ENCODE measurements at places on chromosomes 7 and 10.

DNA sequence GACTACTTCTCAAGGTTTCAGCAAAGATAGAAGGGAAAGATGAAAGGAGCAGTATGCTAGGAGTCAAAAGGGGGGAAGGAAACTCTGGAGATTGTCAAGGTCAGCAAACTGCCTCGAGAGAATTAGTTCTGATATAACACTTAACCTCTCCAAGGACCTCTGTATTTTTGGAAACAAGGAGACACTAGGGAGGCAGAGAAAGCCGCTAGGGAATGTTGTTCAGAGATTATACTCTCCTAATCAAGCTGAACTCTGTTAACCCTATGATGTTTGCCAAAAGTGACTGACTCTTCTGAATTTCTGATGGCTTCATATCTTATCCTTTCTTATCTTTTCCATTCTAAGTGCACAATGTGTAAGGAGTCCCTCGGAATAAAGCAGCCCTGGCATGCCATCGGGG is 27.1 kb downstream of the CREM start:
- DNase-seq: no peak

GRCh38 chr7:16743236-16743635 is 10.3 kb upstream of the TSPAN13 start:
- no peak for DNase-seq

- no peak for DNase-seq
Observed at GRCh38 chr7:92645114-92646061, 55.2 kb upstream of the FAM133B start.

DNA sequence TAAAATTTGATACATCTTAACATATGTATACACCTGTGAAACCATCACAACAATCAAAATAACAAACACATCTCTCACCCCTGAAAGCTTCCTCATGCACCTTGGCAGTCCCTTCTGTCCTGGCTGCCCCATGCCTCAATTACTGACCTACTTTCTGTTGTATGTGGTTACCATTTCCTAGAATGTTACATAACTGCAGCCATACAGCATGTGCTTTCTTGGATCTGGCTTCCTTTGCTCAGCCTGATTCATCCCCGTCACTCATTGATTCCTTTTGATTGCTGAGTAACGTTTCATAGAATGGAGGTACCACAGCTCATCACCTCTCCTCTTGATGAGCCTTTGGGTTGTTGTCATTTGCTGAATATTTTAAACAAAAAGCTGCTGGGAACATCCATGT is 165.3 kb downstream of the CELF2 start:
- no peak for DNase-seq

DNA sequence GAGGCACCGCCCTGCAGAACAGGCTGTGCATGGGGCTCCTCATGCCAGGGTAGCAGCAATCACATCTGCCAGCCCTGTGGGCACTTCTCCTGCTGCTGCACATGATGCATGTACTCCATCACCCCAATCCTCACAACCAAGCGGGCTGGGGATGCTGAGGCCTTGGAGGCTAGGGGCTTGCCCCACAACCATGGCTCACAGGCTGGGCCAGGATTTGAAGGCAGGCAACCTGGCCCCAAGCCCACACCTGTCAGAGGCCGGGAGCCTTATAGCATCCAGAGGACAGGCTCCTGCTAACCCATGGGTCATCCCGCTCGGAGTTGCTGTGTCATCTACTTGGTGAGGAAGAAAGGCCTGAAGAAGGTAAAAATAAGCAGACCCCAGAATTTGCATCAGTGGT is 2.2 kb downstream of the POLM start:
- no peak for DNase-seq

- DNase-seq: no peak
Observed at GRCh38 chr10:52668024-52668423, 104.6 kb downstream of the MBL2 start.

DNA sequence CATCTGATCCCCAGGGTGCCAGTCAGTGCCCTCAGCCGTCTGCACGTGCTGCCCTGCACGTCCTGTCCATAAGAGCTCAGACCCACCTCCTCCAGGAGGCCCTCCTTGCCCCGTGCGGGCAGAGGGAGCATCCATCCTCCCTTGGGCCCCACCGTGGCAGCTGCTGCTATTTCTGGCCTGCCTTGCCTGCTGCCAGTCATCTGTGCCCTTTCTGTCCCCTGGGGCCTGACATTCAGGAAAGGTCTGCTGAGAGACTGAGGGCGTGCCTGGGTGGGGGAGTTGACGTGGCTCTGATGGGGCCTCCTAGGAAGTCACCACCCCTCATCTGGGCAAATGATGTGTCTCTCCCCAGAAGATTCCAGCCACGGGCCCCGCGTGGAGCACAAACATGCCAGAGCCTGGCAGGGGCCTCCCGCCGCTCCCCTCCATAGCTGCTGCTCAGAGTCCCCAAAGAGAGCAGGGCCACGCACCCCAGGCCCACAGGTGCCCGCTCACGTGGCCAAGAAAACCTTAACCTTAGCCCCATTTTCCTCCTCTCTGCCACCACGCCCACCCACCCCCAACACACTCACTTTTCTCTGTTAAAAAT is 21.8 kb downstream of the DPYSL4 start:
- DNase-seq: no peak

GRCh38 chr7:77327067-77327931 is 88.8 kb downstream of the GSAP start:
- DNase-seq: no peak

GRCh38 chr7:45027774-45028114 is 27.7 kb downstream of the CCM2 start:
- no peak for DNase-seq

DNA sequence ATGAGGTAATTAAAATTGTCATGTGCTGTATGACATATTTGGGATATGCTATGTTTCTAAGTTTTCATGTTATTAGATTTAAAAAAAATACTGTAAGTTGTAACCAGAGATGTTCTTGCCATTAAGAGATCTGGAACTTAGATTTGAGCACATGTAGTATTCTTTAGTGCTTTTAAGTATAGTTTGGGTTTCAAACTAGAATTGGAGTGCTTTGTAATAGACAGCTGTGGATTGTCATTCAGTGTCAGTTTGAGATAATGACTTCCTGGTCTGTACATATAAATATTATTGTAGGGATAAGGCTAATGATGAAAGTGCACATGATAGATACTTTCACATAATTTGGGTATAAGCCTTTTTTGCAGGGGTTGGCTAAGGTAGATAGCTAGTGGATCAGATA is 936.2 kb downstream of the CNTNAP2 start:
- no peak for DNase-seq

GRCh38 chr7:80318081-80318480 is 183.4 kb downstream of the GNAI1 start:
- no peak for DNase-seq

DNA sequence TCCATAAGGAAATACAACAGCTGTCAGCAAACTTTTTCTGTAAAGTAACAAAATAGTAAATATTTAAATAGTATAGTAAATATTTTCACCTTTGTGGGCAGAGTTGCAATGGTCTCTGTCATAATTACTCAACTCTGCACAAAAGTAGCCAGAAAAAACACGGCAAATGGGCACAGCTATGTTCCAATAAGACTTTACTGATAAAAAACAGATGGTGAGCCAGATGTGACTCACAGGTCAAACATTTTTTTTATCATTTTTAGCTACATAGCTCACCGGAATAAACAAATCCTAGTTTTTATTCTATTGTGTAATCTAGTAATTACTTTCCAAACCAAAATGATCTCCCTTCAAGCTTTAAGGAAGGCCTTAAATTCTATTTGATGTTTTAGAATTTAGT is 55.3 kb downstream of the NCAPG2 start:
- DNase-seq: no peak

- no peak for DNase-seq
Observed at GRCh38 chr7:51059504-51060142, 257.0 kb downstream of the COBL start.

DNA sequence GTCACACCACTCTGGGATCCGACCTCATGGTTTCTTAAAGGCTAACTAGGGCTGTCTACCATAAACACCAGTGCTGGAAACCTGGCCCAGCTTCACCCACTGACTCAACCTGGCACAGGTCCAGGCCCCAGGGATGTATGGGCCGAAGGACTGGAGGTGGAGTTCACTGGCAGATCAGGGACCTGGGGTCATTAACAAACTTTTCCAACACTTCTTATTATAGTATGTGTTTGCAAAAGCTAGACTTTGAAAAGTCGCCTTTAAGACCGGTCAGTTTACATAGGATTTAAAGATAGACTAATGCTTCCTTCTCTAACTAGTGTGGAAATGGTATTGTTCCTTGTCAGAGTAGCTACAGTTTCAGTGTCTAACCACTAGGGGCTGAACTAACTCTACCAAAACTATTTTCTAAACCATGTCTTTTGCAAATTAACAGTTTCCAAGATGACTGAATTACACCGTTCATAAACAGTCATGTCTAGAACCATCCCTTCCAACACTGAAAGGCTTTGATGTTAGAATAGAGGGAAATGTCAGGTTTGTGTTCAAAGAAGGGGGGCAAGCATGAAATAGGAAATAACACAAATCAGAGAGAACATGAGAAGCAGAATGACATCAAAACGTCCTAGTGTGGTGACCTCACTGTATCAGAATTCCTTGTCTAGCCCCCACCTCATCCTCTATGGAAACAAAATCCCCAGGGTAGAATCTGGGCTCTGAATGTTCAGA is 29.7 kb downstream of the STN1 start:
- peak; percentile 25 for DNase-seq

- DNase-seq: no peak
Observed at GRCh38 chr10:68154211-68154497, 44.9 kb downstream of the MYPN start.

DNA sequence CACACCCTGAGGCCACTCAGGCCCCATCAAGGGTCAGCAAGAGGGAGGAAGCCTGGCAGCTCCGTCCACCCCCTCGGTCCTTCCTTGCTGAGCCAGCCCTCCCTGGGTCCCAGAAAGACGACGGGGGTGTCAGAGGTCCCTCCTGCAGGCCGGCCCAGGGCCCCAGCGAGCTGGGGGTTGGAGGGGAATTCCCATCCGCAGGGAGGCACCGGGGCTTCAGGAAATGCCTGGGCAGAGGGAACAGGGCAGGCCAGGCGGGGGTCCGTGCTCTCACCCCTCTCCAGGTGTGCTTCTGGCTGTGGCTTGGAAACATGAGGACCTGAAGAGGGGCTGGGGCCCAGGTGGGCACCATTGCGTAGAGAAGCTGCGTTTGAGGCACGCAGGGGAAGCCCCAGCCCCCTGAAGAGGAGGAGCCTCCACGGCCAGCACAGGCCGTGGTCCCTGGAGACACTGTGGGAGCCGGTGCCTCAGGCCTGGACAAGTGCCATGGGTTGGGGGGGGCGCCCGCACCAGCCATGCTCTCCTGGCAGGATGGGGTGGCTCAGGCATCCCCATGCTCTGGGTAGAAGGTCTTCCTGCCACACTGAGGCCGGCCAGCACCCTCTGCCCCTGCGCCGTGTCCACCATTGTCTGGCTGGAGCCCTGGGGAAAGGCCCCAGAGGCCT is 66.7 kb downstream of the PDGFA start:
- DNase-seq: no peak

- peak; percentile 62 for DNase-seq
Observed at GRCh38 chr7:5827755-5828154, 46.3 kb upstream of the RNF216 start.

DNA sequence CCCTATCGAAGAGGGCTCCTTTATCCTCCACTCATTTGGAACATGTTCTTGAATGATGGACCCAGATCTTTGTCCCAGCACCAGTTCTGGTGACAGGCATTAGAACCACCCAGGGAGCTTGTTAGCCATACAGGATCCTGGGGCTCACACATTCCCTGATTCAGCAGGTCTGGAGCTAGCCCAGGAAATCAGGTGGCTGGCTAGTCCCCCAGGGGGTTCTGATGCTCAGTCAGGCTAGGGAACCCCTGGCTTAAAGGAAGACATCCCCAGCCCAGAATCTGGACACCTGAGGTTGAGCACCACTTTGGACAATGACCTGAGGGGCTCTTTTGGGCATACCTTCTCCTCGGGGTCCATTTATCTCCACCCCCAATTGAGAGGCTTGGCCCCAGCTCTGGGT is 37.0 kb upstream of the NANOS1 start:
- DNase-seq: no peak
